Central memory CD8-positive, alpha-beta T cell (primary cell): ENCODE measurements at places on chromosomes 2 and 18.

- no peak for DNase-seq
Observed at GRCh38 chr2:202690321-202690900, 55.6 kb downstream of the FAM117B start.

- DNase-seq: no peak
Observed at GRCh38 chr2:101623031-101623521, 74.4 kb upstream of the MAP4K4 start.

DNA sequence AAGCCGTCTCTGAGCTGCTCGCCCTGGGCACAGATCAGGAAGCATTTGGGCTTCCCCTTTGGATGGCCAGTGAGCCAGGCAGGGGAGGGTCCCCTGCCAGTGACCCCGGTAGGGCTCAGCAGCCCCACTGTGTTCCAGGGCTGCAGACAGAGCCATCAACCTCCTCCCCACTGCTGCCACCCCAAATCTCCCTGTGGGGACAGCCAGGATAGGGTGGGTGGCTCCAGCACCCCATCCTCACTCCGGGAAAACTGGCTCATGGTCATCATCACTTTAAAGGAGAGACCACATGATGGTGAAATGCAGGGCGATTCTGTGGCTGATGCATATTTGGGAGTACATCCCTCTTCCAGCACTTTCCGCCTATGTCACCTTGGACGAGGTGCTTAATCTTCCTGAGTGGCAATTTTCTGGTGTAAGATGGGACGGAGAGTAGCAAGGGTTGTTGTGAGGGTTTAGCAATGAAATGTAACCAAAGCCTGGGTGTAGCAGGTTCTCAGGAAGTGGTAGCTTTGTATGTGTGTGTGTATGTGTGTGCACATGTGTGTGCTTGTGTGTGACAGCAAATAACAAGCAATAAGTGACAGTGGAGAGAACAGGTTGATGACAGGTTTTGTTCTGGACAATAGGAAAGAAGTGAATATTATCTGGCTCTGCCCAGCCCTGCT is 61.8 kb downstream of the ACAA2 start:
- peak; percentile 42 for DNase-seq

DNA sequence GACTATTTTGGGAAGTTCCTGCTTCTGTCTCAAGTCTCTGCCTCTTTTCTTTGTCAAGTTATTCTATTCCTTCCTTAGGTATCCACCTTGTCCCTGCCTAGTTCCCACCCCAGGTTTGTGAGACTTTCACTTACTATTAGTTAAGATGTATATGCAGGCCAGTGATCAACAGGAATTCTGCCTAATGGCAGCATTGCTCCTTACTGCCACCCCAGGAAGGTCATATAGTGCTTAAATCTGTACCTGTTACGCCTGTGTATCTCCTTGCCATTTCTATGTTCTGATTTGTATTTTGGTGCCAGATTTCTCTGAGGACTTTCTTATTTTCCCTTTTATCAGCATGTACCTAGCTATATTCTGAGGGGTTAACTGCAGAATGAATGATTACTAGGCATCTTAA is 746.0 kb upstream of the TMEFF2 start:
- DNase-seq: no peak

GRCh38 chr2:121976926-121977325 is 221.5 kb downstream of the TSN start:
- DNase-seq: no peak

GRCh38 chr2:84891355-84892010 is 10.6 kb upstream of the TRABD2A start:
- DNase-seq: no peak
